ENCODE measurements at places on chromosomes 4 and X.
A peak's percentile ranks its signal among the peaks of the same experiment; 100 is the strongest.

DNA sequence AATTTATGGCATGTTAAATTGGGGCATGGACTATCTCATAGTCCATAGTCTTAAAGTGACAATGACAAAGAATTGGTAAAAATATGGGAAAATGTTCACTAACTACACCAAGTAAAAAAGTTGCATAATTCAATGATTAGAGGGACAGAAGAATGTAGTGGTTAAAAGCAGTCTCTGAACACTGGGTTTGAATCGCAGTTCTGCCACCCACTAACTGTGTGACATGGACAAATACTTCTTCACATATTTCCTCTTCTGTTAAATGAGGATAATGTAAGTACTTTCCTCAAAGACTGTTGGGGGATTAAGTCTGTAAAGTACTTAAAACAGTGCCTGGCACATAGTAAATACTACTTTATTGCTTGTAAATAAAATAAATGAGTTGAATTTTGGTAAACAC lies 15.3 kb downstream of the COQ2 start:
- no peak for DNase-seq

DNA sequence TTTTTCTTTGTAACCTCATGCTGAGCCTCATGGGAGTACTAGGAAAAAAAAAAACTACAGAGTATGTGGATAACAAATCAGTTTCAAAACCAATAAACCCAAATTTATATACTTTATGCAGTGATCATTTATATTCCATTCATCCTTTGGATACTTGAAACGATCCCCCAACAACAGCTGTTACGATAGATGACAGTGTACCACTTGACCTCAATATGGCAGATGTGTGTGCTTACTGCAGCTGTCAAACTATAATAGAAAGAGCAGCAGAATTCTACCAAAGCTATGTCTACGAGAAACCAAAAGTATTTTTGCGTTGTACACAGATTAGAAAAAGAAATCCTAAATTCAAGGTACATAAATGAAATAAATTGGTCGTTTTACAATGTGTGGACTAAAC lies 337.8 kb downstream of the PDGFC start:
- no peak for DNase-seq

DNA sequence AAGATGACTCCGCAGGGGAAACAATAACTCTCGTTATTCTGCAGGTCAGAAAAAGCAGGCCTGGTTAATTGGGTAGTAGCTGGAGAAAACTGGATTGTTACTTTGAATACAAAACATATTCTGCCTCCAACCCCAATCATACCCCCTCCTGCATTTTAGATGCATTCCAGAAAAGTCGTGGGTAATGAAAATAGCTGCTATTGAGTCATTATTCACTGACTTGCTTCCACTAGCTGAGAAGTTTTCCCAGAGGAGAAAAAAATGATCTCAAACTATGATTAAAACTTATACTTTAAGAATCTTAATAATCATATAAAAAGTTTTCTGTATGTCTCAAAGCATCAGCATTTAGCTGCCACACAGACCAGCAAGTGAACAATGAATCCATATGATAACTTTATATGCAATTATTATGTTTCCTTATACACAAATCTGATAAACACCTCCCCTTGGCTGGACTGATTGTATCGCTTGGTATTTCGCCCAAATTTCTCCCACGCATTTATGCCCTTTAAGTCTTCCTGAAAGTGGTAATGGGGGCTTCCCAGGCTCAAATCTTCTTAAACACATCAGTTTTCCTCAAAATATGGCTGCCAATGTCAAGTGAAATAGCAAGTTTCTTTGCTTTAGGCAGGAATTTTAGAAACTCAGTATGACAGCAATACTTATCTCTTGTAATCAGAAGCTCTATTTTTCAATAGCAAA lies 181.0 kb downstream of the LDB2 start:
- DNase-seq: no peak

GRCh38 chr4:23920716-23921446 lies 31.0 kb upstream of the PPARGC1A start:
- DNase-seq: no peak

DNA sequence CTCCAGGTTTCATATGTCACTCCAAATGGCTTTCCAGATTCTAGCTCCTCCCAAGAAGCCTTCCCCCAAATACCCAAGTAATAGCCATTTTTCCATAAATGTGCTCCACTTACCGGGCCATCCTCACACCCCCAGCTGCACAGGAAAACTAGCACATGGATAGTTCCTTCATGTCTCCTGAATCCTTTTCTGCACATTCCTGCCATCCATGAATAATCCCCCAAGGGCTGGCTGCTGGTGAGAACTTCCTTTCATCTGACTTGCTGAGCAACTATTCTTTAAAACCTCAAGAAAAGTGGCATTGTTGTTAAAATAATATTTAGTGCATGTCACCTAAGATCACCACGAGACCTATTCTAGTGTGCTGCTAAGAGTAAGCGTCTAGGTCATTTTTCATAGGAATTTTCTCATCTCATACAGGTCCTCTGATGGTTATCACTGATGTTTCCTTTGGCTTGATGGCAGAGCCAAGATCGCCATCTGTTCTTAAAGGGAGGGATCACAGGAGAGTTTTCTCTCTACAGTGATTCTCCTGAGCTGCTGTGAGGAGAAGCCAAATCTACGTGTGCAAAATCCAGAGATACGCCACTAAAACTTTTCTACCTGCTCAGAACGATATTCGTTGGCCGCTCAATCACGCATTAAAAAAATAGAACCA lies 71.3 kb downstream of the MAP3K15 start:
- no peak for DNase-seq

DNA sequence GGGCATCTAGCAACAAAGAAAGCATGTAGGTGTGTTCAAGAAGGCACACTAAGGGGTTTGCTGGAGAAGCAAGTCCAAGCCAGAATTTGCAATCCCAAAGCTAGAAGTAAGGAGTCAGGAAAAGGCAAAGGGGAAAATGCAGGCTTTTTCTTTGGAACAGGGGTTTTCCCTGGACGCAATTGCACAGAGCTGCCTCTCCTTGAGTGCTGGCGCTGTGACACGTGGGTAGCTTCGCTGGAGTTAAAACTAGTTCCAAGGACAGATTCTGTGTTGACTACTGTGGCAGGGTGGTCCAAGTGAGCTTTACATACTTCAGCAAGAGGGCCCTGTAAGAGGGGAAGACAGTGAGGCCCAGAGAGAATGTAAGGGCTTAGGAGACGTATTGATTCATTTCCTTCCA lies 277.1 kb downstream of the ADGRA3 start:
- no peak for DNase-seq

DNA sequence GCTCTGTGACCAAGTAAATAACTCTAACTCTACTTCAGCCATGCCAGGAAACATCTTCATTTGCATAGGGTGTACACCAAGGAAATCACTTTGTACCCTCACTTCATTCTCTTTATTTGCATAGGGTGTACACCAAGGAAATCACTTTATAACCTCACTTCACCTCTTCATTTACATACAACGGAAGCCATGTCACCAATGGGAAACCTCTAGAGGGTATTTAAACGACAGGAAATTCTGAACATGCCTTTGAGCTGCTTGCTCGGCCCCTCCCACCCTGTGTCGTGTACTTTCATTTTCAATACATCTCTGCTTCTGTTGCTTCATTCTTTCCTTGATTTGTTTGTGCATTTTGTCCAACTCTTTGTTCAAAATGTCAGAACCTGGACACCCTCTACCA lies 848.1 kb upstream of the FRG1 start:
- DNase-seq: no peak

DNA sequence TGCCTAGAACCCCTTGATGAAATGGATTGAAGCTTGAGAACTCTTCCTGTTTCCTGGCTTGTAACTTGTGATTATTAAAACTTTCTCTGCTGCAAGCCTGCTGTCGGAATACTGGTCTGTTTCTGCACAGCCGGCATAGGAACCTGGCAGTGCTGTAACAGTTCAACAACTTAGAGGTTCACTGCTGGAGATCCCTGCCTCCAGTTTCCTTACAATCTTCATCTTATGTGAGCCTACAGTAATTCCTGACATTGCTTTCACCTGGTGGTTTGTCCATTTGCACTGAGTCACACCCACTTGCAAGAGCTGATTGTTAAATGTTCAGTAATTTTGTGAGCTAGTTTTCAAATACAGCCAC lies 1.3 kb upstream of the SEPSECS start:
- no peak for DNase-seq

- DNase-seq: no peak
Observed at GRCh38 chr4:152572417-152573086, 36.7 kb upstream of the FBXW7 start.

DNA sequence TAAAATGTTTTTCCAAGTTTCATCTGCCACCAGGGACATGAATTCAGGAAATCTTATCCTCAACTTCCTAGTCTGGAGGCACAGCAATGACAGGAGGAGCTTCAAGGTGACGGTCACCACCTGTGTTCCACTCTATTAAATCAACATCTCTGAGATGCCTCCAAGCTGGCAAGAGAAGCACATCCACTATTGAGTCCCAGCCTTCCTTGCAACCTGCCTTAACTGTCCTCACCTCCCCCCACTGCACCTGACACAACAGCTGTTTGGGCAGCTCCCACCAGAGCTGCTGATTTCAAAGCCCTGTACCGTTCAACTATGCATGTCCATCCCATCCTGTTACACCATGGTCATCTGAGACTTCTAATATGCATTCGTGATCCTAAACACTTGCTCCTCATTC lies 123.4 kb downstream of the COL25A1 start:
- no peak for DNase-seq

GRCh38 chr4:6095023-6095752 lies 77.0 kb upstream of the C4orf50 start:
- no peak for DNase-seq

DNA sequence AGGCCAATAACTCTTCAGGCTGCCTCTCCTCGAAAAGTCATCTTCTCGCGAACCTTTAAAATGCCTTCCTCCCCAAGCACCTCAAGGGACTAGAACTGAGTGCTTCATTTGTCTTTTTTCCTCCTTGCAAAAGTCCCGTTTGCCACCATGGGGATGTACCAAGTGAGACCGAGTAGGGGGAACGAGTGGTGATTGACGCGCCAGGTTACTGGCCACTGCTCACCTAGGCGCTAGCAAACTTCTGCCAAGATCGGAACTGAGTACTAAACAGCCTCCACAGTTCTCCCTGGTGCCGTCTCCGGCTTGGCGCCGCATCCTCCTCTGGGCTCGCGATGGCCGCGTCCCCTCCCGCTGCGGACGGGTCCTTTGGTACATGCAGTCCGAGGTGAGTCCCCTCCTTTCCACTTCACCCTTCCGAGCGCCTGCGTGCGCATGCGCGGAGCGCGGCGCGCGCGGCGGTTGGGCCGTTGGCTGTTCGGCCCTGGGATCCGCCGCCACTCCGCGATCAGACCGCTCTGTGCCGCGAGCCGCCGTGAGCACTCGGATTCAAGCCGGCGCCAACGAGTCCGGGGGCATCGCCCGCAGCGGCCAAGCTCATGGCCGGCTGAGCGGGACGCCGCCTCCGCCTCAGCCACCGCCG lies at the start of gene CDK16:
CDK16 (plus strand) TSS at position 402 of the 640 bp plus-strand sequence. CDS start 4,877 bp downstream, outside the sequence.
- DNase-seq: peak; percentile 5

DNA sequence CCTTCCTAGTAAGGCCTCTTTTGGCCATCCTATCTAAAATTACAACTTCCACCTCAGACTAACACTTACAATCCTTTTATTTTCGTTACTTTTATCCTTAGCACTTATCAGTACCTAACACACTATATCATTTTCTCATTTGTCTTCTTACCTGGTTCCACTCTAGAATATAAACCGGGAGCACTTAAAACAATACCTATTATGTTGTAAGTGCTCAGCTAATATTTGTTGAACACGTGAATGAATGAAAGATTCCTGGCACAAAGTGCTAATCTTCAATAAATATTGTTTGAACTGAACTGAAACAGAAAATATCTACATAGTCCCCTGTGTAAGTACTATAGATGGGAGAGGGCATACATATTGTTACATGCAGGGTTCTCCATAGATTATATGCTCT lies 14.4 kb downstream of the MGARP start:
- no peak for DNase-seq

DNA sequence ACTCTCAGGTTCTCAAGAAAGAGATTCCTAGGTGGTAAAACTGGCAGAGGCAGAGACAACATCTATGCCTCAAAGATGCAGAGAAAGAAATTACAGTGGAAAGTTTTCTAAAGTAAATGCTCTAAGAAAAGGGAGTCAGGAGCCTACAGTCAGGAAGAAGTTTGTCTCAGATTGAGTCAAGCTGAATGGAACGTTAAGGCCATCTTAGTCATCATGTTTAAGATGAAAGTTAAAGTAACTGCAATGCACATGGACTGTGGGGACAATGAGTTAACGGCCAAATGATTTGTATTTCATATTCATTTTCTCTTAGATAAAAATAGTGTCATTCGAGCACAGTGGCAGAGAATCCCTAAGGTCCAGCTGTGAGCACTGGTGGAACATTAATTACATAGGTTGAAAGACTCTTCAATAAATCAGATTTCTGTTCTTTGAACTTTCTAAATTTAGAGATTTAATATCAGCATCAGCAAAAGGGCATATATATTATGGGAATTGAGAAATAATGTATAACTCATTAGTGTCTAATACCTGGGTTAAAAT lies 384.6 kb downstream of the DTHD1 start:
- no peak for DNase-seq

DNA sequence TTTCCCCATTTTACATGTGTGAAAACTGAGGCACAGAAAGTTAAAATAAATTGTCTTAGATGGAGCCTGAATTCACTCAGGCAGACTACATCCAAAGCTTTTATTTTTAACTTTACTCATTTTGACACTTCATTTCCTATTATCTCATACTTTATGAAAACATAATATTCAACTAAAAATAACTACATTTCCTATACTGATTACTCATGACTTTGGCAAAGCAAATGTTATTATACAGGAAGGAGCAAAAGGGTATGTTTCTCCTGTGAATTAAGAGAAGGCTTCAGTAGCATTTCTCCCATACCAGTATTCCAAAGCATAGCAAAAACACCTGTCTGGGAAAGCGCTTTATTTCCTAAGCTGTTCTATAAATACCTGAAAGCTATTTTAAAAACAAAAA lies 178.6 kb downstream of the ADAMTS3 start:
- DNase-seq: no peak

DNA sequence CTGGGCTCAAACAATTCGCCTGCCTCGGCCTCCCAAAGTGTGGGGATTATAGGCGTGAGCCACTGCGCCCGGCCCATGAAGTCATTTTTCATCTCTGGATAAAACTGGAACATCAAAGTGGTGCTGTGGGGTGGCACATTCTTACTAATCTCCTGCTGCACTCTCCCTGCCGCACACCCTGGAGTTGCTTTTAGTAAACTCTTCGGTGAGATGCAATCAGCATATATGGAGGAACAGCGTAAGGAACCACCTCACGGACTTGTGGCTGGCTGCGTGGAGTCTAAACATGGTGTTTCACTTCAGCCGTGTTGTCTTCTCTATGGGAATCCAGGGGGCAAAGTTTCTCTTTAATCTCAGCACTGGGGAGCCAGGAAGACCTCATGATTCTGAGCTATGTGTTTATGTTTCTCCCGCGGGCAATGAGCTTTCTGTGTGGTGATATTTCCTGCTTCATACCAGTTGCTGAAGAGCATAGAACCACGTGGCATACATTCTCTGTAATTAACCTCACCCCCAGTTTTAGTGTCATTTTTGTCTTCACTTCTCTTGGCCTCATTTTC lies 2.1 kb upstream of the RHOH start:
- DNase-seq: no peak

DNA sequence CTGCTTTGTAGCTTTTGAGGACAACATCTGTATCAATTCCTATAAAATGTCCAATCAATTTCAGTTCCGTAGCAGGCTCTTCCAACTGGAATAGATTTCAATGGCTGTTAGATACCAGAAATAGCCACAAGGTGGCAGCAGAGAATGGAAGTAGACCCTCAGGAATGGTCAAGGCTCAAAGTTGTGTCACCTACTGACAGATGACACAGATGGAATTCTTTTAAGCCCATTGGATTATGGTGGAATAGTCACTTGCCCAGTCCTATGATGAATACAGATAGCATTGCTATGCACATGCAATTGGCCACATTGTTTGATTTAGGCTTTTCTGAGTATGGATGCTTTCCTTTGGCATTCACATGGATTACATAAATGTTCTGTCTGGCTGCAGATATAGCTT lies 130.4 kb upstream of the RADX start:
- no peak for DNase-seq
